Stimulated activated CD4-positive, alpha-beta T cell treated with anti-CD3 and anti-CD28 coated beads, Interleukin-4, amount 100 ng/mL, for 4 hours (primary cell): ENCODE measurements at places on chromosomes 11 and 22.

DNA sequence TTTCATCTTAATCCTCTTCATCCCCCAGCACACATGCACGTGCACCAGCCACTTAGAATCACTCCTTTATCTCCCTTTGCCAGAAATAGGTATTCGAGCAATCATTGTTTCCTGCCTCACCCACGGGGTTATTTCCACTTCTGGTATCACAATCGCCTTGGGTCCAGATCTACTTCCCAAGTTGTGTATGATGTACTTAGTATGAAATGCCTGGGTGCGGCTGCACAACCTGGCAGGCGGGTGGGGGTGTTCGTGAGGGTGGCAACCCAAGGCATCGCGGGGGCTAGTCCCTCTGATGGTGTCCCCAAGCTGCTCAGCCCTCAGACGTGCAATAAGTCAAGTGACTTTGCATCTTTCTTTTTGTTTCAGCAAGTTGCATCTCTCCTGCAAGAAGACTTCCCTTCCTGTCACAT, 475.6 kb downstream of the MIAT start:
- no peak for DNase-seq

DNA sequence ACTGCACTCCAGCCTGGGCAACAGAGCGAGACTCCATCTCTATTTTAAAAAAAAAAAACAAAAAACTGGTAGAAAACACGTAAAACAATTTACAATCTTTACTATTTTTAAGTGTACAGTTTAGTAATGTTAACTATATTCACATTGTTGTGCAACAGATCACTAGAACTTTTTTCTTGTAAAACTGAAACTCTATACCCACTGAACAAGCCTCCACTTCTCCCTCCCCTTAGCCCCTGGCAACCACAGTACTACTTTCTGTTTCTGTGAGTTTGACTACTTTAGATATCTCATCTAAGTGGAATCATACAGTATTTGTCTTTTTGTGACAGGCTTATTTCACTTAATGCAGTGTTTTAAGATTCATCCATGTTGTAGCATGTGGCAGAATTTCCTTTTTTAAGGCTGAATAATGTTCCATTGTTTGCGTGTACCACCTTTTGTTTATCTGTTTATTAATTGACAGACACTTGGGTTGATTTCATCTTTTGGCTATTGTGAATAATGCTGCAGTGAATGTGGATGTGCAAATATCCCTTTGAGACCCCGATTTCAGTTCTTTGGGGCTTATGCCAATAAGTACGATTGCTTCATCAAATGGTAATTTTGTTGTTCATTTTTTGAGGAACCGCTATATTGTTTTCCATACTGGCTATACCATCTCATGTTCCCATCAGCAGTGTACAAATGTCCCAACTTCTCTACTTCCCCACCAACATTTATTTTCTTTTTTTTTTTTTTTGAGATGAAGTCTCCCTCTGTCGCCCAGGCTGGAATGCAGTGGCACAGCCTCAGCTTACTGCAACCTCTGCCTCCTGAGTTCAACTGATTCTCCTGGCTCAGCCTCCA, 11.0 kb downstream of the DDB2 start:
- no peak for DNase-seq

DNA sequence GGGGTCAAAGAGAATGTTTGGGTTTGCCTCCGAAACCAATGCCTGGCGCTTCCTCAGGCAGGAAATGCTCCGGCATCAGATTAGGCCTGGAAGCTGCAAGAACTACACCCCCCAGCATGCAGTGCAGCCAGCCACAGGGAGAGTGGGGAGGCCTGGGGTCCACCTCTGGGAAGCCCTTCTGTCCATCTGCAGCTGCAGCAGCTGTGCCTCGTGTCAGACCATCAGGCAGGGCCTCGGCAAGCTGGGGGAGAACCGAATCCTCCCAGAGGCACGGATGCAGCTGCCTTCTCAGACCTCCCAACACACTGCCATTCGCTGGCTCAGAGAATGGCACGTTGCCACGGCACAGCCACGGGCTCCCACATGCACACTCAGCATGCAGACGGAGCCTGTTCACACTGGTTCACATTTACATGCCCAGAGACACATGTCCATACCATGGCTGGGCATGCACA, 57.4 kb downstream of the NECTIN1 start:
- no peak for DNase-seq

DNA sequence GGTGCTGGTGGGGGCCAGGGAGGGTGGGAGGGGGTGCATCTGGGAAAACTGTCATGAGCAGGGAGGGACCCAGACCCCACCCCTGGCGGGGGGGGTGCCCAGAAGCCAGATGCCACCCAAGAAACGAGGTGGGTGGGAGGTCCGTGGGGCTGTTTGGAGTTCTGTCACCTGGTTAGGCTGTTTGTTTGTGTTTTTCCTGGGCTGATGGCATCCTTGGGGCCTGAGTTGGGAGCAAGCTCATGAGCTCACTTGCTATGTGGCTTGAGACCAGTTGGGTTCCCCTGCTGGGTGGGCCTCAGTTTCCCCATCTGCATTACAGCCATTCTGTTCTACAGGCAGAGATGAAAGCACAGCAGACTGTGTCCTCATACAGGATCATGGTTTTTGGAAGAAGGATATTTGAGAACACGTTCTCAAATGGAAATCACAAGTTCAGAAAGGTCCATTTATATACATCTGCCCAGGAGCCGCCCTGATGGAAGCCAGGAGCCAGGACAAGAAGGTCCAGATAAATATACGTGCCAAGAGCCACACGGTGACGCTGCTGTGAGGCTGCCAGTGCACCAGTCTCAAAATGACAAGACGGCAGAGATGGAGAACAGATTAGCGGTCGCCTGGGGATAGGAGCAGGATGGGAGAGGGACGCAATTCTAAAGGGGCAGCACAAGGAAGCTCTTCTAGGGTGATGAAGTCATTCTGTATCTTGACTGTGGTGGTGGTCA, 312.9 kb downstream of the MN1 start:
- DNase-seq, result no peak

DNA sequence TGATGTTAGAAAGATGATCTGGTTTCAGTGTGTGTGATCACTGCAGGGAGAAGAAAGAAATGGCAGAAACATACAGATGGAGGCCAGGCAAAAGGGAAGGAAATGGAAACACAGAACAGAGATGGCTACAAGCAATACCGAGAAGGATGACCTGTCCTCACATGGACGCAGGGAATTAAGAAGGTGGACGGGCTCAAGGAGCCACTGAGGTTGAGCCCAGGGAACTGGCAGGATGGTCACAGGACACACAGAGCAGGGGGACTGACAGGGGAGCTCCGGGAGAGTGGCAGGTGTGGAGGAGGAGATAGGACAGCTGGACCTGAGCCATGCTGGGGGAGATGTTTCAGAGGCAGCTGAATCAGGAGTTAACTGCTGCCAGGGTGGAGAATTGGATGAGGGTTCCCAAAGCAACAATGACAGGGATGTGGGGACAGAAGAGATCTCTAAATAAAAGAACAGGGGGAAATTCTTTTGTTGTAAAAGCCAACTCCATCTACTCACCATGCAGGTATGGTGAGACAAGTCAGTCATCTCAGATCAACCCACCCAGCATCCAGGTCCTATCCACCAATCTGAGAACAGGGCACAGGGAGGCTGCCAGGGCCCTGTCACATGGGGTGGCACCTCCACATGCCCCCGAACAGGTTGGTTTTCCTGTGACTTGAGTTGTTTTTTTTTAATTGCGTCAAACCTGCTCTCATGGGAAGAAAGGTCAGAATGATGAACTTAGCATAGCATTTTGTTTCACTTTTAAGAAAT, 26.3 kb downstream of the KLHL22 start:
- no peak for DNase-seq
